Uterine smooth muscle cell (primary cell): ENCODE measurements at places on chromosomes 1 and 21. TPM values are rescaled to one million over a fixed set of nuclear protein-coding genes. Genes with fewer than 3 reads are reported as not detected.

Gene AKNAD1
- total RNA-seq, result not detected in 2 replicates

Gene ZC3H12A
- 8.5 and 11.4 TPM in 2 replicates for total RNA-seq

Gene SLC44A5
- 0.22 and 0.25 TPM in 2 replicates for total RNA-seq

Gene TLR5
- under 0.01 TPM in 1 of 2 replicates, not detected in the other for total RNA-seq

Gene SGIP1
- total RNA-seq, result 26.7 and 48.0 TPM in 2 replicates

Gene IL12RB2
- not detected in 2 replicates for total RNA-seq

Gene SPRR3
- total RNA-seq, result not detected in 2 replicates

Gene RGL1
- total RNA-seq, result 18.0 and 19.5 TPM in 2 replicates

Gene CD5L
- total RNA-seq, result not detected in 2 replicates

Gene GNAT2
- total RNA-seq, result 0.33 TPM in 1 of 2 replicates, not detected in the other

Gene AIM2
- 0.11 TPM in 1 of 2 replicates, not detected in the other for total RNA-seq

Gene WRAP73
- 19.9 and 20.1 TPM in 2 replicates for total RNA-seq

Gene LRRIQ3
- total RNA-seq, result 0.12 and 0.77 TPM in 2 replicates

Gene GREM2
- 1.00 and 1.9 TPM in 2 replicates for total RNA-seq
